GM23248 (cell line): ENCODE measurements at places on chromosomes 4 and X.

- DNase-seq = peak; percentile 99
Observed at GRCh38 chr4:113468165-113469022, 293.1 kb downstream of the CAMK2D start.

GRCh38 chr4:2275546-2276251 is 13.8 kb upstream of the MXD4 start:
- DNase-seq = no peak

DNA sequence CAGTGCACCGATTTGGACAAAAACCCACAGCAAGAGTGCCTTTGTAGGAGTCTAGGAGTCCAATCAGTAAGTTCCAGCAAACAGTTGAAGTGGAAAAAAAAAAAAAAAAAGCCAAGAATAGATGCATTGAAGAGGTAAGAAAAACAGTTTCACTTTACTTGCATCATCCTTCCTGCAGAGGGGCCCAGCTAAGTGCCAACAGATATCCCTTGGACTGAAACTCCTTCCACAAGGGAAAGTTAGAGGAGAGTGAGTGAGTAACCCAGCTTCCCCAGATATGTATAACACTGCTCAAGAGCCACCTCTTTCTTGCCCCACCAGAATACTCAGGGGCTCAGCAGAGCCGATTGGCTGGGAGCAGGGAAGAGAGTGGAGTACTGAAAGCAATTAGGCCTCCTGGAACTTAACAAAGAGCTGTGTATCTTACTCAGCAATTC is 617.7 kb upstream of the SMIM31 start:
- DNase-seq = no peak

GRCh38 chr4:1288786-1289185 is 905 bp upstream of the MAEA start:
- peak; percentile 2 for DNase-seq

- no peak for DNase-seq
Observed at GRCh38 chr4:107855723-107856122, 31.0 kb downstream of the SGMS2 start.
